ENCODE measurements at places on chromosomes 7 and 10. TPM values are rescaled to one million over a fixed set of nuclear protein-coding genes. Genes with fewer than 3 reads are reported as not detected.
A peak's percentile ranks its signal among the peaks of the same experiment; 100 is the strongest.

DNA sequence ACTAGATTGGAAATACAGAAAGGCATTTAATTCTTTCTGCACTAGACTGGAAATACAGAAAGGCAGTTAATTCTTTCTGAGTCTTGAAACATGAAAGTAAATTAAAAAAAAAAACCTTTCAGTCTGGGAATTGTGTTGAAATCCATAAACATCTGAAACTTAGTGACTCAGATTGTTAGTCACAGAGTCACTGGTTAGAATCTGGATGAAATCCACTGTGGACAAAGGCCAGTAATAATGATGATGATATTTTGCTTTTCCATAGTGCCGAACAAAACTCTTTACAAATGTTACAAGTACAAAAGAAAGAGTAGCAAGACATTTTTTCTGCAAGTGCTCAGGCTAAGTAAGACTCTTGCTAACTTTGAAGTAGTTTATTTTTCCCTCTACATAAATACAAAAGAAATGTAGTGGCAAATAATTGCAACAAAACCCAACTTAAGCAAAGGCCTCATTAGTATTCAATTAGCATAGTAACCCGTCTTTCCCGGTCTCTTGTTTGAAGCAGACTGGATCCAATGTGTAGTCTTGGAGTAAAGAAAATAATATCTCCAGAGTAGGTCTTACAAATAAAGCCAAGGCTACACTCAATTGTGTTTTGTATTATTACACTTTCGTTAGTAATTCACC lies 5.8 kb upstream of the PRTFDC1 start:
- peak; percentile 72 for DNase-seq

- no peak for DNase-seq
Measured at GRCh38 chr7:114527589-114527988, 113.0 kb downstream of the FOXP2 start.

DNA sequence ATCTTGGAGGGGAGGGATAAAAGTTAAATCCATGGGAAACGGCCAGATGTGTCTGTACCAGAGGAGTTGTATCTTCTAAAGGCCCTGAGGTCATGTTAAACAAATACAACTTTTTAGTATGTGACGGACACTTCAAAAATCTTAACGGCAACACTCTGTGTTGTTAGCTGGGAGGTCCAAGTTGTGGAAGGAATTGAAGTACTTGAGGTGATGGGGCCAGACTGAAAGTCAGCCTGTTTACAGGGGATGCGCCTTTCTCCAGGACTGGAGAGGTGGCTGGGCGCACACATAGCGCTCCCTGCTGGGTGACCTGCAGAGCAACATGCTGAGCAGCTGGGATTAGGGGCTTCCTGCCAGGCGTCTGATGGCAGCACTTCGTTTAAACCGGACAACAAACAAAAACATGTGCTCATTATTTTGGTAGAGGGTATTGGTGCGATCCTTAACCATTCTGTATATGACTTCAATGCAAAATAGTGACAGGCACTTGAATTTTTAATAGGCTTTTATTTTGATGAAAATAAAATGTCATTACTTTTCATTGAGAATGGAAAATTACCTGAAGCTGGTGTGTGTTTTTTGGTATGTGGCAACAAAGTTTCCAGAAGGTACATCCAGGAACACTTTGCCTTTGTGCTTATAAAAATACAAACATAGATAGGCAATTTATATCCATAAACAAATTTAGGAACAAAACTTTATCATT lies 198.2 kb downstream of the MLLT10 start:
- peak; percentile 92 for DNase-seq

DNA sequence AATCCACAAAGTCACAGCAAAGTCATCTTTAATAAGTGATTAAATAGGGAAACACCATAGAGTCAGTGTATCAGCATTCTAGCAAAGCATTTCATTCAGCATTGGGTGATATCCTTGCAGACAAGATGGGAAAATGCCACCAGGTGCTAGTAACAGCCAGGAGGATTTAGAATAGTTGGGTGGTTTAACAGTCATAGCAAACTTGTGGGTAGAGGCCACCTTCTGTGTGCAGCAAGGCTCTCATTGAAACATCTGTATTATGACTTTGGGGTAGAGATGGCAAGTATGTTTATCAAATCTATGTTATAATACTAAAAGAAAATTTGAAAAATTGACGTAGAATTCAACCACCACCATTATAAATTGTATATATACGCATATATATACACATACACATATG lies 26.4 kb upstream of the ADO start:
- no peak for DNase-seq

- no peak for DNase-seq
Measured at GRCh38 chr7:127768241-127768640, 116.2 kb downstream of the SND1 start.

GRCh38 chr10:63582690-63583089 lies 61.5 kb downstream of the REEP3 start:
- no peak for DNase-seq

GRCh38 chr10:21820952-21821351 lies 182.6 kb downstream of the DNAJC1 start:
- no peak for DNase-seq

GRCh38 chr7:64628192-64628591 lies 37.7 kb upstream of the ZNF107 start:
- DNase-seq = no peak

DNA sequence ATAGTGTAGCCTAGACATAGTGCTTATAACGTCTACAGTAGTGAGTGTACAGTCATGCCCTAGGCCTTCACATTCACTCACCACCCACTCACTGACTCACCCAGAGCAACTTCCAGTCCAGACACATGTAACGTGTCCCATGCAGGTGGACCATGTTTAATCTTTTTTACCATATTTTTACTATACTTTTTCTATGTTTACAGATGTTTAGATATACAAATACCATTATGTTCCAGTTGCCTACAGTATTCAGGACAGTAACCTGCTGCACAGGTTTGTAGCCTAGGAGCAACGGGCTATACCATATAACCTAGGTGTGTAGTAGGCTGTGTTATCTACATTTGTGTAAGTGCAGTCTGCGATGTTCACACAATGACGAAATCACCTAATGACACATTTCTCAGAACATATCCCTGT lies 11.0 kb downstream of the MPP7 start:
- peak; percentile 40 for DNase-seq

GRCh38 chr7:158695726-158696452 lies 8.7 kb downstream of the NCAPG2 start:
- peak; percentile 49 for DNase-seq

DNA sequence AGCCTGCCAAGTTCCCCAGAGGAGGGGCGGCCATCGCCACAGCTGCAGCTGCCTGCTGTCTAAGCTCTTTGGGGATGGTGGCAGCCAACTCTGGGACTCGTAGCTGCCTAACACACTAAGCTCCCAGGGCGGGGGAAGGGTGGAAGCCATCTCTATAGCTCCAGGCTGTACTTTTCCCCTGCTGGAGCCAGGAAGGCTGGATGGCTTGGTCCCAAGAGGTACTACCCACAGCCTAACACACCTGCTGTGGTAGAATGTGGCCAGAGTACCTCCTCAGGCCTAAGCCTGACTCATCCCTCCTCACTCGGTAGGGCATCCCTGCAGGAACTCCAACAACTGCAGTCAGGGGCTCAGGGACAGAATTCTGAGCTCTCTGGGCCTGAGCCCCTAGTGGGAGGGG lies 151.7 kb upstream of the TAC1 start:
- DNase-seq = no peak

GRCh38 chr10:97034301-97034700 lies 151.5 kb downstream of the SLIT1 start:
- no peak for DNase-seq

GRCh38 chr10:113060201-113061053 lies 110.4 kb downstream of the TCF7L2 start:
- peak; percentile 60 for DNase-seq

- no peak for DNase-seq
Measured at GRCh38 chr10:48603421-48604038, 1.3 kb downstream of the ARHGAP22 start.

DNA sequence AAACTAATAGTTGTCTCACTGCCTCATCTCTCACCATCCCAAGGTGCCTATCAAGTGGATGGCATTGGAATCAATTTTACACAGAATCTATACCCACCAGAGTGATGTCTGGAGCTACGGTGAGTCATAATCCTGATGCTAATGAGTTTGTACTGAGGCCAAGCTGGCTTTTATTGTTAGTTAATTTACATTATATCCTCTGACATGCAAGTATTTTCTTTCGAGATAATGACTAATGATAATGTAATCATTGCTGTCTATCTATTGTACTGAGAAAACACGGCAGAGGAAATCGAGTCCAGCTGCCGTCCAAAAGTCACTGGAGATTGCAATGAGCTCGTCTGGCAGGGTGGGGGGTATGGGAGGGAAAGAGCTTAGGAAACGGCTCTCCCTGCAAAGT lies 172.4 kb upstream of the LANCL2 start:
- DNase-seq = no peak

- DNase-seq = peak; percentile 47
Measured at GRCh38 chr7:131231381-131232220, 96.1 kb upstream of the MKLN1 start.

DNA sequence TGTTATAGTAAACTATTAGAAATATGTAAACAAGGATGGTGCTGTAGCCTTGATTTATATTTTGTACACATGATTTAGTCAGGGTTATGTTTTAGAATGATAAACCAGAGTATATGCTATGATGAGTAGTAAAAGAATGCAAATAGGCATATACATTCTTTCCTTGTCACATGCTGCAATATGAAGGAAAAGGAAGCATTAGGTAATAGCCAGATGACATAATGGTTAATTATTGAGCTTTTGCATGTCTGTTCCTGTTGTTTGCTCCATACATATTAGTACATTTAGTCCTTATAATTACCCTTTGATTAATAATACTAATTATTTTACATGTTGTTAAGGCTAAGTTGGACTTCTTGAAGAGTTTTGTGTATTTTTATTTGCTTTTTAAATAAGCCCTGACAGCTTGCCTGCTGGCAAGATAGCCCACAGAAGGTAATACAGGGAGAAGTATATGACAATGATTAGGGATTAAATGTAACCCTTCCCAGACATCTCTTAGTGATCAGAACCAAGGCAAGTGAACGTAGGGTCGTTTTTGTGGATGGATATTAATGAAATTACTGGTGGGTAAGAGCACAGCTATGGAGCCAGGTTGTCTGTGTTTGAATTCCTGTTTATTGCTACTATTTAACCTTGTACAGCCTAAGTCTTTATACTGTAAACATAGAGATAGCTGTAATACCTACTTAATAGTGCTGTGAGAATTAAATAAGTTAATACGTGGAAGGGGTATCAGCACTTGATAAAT lies 68.4 kb downstream of the PHTF2 start:
- no peak for DNase-seq

GRCh38 chr10:70493660-70494234 lies 15.2 kb downstream of the PALD1 start:
- peak; percentile 54 for DNase-seq

- no peak for DNase-seq
Measured at GRCh38 chr10:17353568-17354300, 100.7 kb downstream of the ST8SIA6 start.

- peak; percentile 39 for DNase-seq
Measured at GRCh38 chr10:51425431-51425830, 274.0 kb downstream of the CSTF2T start.

- DNase-seq = no peak
Measured at GRCh38 chr10:18010050-18010449, 58.3 kb downstream of the SLC39A12 start.

DNA sequence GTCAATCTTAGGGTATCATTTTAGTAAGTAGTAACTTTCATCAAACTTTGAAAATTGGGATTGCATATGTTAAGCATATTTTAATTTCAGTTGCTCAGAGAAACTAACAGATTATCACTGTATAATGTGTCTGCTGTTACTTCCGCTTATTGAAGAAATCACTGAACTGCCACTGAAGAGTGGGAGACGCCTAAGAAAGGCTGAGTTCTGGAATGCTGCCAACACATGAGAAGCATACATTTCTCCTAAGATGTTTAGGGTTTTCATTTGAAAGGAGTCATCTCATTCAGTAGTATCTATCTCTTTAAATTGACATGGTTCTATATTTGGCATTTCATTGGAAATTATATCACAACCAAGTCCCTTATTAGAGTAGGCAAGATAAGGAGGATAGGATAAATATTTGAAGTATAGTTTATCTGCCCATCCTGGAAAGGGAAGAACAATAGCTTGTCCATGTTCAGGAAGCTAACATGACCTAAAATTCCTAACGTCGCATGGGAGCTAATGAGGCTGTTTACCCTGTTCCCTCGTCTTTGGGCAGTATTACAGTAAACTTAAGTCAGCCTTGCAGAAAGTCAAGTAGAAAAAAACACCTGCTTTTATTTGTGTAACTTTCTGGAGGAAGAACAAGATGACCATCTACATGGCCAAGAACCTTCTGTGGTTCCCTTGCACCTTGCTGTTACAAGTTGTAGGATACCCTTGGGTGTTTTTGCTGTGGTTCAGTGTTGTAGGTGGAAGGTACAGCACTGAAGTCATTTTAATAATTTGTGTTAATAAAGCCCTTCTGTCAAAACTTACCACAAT lies 67.3 kb downstream of the NHLRC2 start:
- peak; percentile 61 for DNase-seq

GRCh38 chr7:117014673-117015133 lies 61.4 kb downstream of the ST7 start:
- DNase-seq = peak; percentile 77

DNA sequence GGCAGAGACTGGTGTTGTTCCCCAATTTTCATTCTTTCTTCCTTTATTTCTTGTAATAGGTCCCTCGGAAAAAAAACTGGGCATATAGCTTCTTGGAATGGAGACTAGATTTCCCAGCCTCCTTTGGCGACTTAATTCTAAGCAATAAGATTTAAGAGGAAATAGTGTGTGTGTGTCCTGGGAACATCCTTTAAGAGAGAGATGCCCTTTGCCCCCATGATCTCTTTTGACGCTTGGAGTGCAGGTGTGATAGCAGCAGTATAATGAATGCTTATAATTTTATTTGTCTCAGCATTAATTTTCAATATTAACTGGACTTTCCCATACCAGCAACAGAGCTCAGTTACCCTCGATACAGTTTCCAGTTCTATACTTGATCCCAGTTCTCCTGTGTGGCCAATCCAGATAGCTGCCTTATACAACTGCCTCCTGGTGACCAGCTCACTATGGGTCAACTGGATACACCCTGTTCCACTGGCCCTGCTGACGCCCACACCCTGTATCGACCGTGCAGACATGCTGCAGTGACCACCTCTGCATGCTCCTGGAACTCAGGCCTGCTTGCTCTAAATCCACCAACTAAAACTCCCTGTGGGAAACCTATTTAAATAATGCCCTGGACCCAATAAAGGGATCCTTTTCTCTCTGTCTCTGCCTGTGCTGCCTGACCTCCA lies 13.9 kb downstream of the TMEM176A start:
- DNase-seq = no peak

- no peak for DNase-seq
Measured at GRCh38 chr7:83976302-83976701, 218.3 kb downstream of the SEMA3A start.

- peak; percentile 16 for DNase-seq
Measured at GRCh38 chr7:128915271-128915819, 4.8 kb upstream of the KCP start.

HERC4 gene
- total RNA-seq = 17.4 TPM

OR6V1 gene
- total RNA-seq = not detected

SLC35G1 gene
- 5.0 TPM for total RNA-seq

CCDC172 gene
- total RNA-seq = not detected

CYCS gene
- 39.1 TPM for total RNA-seq

SPAM1 gene
- total RNA-seq = not detected
